Right renal pelvis (tissue), 4 donors: ENCODE measurements at places on chromosomes 11 and 22.
A peak's percentile ranks its signal among the peaks of the same experiment; 100 is the strongest.

DNA sequence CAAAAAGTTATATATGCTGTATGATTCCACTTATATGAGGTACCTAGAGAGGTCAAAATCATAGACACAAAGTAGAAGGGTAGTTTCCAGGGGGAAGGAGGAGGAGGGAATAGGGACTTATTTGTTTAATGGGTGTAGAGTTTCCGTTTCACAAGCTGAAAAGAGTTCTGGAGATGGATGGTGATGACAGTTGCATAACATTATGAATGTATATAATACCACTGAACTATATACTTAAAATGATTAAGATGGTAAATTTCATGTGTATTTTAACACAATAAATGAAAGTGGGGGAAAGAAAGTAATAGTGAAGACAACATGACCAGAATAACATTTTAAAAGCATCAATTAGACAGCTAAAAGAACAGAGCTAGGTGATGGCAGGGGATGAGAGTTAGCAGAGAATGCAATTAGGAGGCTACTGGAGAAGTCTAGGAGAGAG, 51.2 kb downstream of the MRTFA start:
- no peak for DNase-seq

- no peak for DNase-seq
Observed at GRCh38 chr11:78926633-78927338, 352.1 kb upstream of the NARS2 start.

GRCh38 chr22:20567371-20567847, 60.0 kb downstream of the MED15 start:
- no peak for DNase-seq

DNA sequence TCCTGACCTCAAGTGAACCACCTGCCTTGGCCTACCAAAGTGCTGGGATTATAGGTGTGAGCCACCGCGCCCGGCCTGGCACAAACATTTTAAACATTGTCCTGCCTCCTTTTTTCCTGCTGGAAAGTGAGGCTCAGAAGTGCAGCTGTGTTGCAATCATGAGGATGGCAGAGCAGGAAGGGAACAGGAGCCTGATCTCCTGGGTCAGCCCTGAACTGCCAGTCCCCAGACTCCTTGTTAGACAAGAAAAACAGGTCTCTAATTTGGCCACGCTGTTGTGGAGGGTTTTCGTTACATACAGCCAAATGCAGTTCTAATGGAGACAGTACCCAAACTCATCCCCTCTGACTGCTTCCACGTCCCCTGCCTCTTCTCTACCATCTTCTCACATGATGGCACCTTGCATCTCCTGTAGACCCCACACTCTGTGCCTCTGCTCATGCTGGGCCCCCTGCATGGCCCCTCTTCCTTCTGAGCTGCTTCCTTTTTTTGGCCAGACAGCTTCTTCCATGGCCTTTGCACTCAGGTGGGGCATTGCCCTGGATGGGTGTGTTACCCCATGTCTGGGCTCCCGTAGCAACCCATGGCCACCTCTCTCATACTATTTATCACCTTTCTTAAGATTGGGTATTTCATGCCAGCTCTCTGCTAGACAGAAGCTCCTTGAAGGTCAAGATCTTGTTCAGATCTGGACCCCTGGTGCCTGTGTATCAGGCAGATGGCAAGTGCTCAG, 227.1 kb downstream of the CEP164 start:
- no peak for DNase-seq

- DNase-seq: no peak
Observed at GRCh38 chr22:26447584-26448329, 18.7 kb downstream of the ASPHD2 start.

DNA sequence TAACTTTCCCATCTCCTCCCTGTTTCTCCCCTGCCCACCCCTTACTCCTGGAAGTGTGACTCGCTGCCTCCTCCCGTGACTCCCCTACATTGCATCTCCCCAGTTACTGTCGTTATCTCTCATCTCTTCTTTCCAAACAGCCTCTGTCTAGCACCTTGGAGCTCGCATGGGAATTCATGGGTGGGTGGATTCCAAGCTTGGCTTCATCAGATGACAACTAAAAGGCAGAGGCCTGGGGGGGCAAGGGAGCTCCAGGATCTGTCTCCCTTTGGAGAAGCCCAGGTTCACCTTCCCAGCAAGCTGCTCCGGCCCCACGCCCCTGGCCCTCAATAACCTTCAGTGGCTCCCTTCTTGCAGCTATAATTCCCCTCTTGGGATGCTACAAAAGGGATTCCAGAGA, 6.9 kb upstream of the CCND1 start:
- no peak for DNase-seq

GRCh38 chr11:69721745-69722144, 17.9 kb upstream of the FGF19 start:
- no peak for DNase-seq

DNA sequence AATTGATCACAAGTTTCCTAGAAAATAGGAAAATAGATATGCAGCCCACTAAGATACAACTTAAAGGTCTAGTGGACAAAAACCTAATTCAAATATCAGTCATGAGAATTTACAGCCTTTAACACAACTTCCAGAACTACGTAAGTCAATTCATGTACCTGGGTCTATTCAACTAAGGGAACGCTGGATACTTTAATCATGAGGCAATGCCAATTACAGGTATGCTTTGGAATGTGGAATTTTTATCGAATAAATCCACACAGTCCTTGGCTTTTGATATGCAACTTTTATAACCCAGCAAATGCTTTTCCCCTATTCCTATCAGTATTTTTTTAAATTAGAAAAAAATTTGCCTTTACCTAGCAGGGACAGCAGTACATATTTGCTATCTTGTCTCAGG, 289.5 kb upstream of the FAT3 start:
- no peak for DNase-seq

DNA sequence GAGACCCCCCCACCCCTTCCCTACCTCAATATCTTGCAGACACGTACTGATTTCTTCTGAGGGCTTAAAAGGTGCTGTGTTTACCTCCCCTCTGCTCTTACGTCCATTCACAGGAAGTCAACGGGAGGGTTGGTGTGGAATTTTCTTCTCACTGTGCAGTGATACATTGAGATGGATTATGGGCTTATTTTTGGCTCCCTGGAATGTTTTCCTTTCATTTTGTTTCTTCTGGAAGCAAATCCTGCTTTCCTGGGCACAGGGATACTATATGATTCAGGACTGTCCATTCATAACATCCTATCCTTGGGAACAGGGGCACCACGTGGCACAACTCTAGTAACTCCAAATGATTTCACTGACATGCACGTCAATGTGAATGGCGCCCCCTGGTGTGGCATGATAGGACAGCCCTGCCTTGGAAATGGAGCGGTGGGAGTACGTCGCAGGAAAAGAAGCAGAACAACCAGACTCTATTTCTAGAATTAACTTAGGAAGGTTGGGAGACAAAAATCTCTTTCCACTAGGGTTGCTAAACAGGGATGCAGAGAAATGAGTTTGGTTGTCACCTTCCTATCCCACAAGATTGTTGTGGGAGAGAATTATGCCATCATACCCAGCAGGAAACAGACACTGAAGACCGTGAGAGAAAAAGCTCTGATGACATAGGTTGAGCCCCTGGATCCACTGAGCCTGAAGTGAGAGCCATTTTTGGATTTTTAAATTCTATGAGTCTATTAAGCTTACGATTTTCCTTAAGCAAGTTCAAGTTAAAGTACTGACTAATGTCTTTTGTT, 146.5 kb upstream of the RAG2 start:
- peak; percentile 49 for DNase-seq

GRCh38 chr11:64146036-64146955, 19.6 kb downstream of the MACROD1 start:
- DNase-seq: no peak
